Midbrain (tissue), 1 donor: ENCODE measurements at places on chromosomes 12 and 14.

- DNase-seq = no peak
These were observed 349.9 kb upstream of the PDE3A start for GRCh38 chr12:20018406-20018805.

GRCh38 chr12:120102189-120103043, 14.1 kb downstream of the RAB35 start:
- no peak for DNase-seq

- DNase-seq = no peak
These were observed 57.7 kb downstream of the ETNK1 start for GRCh38 chr12:22682663-22683062.

DNA sequence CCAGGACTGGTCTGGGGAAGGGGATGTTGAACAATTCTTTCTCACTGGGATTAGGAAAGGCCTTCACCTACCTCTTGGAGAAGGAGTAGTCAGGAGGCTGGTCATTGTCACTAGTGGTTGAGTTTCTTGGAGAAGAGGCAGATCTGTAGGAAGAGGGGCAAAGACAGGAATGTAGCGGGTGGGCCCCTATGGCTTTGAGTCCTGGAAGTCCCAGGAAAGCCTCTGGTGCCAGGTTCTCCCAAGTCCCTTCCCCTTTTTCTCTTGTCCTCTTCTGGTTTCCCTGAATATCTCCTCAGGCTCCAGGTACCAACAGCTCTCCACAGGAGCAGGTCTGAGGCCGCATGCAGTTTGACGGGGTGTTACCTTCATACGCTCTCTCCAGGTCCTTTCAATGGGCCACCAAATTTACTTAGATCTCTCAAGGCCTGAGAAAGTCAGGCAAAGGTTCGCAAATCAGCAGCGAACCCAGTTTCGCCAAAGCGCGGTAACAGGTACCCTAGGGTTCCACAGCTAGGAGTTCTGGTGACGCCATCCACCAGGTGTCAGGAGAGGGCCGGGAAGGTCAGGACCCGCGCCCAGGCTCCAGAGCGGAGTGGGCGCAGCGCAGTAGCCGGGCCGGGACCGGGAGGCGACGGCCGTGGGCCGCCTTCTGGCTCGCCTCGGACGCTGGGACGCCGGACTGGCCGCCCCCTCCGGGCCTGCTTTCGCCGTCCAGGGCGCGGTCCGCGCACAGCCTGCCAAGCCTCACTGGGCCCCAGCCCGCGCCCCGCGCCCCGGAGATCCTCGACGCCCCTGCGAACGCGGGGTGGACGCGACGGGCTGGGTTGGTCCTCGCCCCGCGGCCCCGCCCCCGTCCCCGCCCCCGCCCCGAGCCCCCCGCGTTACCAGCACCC, 795 bp downstream of the SMAGP start:
- no peak for DNase-seq

DNA sequence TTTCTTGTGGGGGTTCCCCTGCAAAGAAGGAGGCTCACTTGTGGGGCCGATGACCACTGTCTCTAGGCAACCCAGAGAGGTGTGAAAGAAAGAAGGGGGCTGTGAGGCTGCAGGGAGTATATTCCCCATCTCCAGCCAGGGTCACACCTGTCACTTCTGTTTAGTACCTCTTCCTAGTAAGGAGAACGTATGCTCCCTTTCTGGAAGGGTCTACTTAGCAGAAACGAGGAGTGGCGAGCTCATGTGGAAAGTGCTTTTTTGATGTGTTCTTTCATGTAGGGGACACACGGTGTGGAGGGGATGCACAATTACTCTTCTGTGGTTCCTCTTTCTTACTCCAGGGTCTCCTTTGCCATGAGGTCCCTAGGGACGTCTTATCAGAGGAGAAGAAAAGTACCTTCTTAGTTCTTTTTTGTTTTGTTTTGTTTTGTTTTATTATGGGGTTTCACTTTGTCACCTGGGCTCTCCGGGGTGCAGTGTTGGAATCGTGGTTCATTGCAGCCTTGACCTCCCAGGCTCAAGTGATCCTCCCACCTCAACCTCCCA, 58.3 kb downstream of the PRKCH start:
- DNase-seq = no peak

- no peak for DNase-seq
These were observed 42.2 kb upstream of the DBX2 start for GRCh38 chr12:45093051-45093450.

GRCh38 chr12:7637615-7638014, 28.1 kb downstream of the APOBEC1 start:
- DNase-seq = no peak

DNA sequence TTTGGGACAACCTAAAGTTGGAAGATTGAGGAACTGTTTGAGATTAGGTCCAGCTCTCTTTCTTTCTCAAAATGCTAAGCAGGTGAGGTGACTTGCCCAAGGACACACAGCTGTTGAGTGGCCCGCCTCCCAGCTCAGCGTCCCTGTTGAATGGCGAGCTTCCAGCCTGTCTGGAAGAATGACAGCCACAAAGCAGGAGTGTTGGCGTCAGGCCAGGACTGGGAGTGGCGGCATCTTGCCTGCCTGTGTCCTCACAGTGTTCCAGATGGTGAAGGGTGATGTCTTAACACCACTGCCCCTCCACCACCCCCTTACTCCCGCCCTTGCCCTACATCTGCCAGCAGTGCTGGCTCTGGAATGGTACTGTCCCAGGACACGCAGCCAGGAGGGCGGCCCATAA, 4.4 kb upstream of the CEBPE start:
- no peak for DNase-seq

DNA sequence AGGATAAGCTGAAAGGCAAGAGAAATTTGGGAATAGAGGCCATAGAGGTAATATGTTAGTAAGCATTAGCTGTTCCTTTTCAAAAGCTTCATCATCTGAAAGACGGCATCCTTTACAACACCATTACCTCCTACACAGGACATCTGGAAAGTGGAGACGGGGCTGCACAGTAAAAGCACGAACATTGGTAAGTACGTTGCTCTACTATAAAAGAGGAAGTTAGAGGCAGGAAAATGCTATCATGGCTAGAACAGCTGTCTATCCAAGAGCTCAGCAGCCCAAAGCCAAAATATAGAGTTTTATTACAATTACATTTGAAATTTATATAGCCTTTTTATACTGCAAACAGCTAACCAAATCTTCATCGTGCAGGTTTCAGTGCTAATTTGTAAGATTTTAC, 172.3 kb upstream of the GRIP1 start:
- DNase-seq = no peak

DNA sequence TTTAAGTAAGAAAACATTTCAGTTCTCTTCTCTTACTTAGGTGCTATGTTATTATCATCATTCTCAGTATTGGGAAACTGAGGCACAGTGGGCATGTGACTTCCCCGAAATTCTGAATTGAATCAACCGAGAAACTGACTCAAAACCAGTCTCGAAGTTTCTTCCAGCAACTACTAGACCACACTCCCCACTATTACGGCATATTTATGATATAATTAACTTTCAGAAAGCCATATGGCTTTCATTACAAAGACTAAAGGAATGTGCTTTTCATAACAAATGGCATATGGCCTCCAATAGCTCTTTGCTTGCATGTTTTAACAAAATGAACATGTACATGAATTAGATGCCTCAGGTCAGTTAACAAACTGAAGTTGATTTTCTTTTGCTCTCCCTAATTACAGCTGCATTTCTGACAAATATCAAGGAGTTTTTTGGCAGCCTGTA, 182.9 kb upstream of the SLC38A2 start:
- DNase-seq = no peak

DNA sequence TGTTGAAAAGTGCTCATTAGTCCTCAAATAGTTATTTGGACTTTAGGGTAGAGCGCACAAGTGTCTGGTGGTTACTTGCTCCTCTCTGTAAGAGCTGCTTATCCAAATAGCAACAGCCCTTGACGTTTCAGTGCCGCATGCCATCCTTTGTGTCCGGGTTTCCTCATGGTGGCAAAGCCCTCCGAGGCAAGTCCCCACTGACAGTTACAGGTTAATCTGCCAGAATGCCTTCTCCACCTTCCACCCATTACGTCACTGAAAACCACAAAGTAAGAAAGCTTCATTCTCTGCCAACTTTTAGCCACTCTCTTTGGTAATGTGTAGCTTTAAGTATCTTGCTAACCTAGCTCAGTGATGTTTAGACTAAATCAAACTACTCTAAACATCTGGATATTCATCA, 78.6 kb downstream of the POLR3B start:
- DNase-seq = no peak

DNA sequence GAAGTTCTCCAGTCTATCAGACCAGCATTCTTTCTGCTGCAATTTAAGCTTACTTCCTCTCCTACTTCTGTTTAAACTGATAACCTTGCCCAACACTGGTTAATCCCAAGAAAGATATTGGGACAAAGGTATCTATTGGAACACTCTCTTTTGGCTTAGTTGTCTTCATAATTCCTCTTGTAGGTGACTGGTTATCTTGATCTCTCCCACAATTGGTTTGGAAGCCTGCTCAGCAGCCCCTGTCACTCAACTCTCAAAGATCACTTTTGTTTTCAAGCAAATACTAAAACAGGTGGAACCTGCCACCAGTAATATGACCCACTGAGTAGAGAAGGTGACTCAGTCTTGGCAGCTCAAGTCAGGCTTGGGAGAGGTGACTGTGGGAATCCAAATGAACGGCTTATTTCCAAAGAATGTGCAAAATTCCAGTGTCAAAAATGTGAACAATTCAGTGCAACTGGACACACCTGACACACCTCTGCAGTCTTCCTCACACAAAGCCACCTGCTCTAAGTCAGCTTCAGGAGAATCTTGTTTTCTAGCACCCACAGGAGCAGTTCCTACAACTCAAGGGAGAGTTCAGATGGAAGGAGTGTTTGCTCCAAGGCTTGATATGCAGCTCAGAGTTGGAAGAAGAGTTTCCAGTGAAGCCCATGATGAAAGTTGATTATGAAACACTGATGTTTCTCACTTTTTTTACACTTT, 83.2 kb upstream of the SLC38A2 start:
- no peak for DNase-seq

- DNase-seq = no peak
These were observed 523 bp downstream of the GTF2H3 start for GRCh38 chr12:123634142-123634561.

GRCh38 chr12:57613427-57614109, 2.3 kb downstream of the ARHGEF25 start:
- no peak for DNase-seq

DNA sequence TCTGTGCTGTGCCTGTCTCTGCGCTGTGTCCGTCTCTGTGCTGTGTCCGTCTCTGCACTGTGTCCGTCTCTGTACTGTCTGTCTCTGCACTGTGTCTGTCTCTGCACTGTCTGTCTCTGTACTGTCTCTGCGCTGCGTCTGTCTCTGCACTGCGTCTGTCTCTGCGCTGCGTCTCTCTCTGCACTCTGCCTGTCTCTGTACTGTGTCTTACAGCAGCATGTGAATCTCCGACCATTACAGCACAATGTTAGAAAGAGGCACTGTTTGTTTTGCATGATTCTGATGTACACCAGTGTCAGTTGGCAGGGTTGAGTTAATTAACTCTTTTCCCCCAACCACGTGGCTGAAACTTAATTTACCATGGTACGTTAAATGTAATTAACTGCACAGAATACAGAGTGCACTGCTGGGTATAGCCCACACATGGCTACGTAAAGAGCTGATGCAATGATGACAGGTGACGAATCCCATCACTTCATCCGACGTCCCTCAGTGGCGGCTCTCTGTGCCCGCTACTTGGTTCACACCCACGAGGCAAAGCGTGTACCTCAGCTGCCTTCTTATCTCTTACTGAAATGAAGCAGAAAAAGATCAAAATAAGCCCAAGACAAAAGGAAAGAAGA, 127.7 kb upstream of the SFSWAP start:
- no peak for DNase-seq

DNA sequence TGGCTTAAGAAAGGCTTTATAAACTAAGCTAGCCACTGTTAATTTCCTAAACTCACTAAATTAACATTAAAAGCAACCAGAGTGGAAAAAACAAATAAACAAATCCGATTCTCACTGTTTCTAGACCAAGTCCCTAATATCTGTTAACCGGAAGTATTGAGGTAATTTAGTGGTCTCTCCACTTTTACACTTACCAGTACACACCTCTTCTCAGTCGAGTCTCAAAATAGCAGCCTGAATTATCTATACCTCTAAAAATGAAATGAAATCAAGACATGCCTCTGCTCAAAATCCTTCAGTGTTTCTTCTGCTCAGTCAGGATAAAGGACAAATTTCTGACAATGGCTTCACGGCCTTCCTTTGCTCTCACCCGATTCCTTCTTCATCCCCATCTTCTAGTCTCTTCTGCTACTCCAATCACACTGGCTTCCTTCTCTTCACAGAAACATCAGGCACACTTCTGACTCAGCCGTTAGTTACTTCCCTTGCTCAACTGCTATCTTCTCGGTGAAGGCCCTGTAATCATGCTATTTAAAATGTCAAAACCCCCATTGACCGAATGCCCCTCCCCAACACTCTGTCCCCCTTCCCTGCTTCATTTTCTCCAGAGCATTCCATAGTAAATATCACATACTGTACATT, 161.3 kb downstream of the KITLG start:
- DNase-seq = no peak

DNA sequence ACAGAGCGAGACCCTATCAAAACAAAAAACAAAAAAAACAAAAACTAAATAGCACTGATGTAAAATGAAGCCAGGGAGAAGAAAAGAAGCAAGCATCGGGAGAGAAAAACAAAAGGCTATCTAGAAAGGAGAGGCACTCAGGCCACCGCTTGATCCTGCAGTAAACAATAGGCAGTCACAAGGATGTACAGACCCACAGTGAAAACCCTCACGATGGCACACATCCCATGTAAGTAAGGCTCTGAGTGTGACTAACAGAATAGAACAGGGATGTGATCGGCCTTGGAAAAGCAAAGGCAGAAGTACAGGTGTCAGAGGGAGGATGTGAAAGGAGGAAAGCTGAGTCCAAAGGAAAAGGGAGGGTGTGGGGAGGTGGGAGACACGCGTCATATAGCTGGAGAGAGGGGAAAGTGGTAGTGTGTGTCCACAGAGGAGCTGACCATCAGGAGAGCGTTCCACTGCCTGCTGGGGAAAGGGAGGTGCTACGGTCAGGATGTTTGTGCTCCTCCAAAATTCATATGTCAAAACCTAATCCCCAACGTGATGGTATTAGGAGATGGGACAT, 31.5 kb downstream of the CAMKK2 start:
- DNase-seq = no peak

DNA sequence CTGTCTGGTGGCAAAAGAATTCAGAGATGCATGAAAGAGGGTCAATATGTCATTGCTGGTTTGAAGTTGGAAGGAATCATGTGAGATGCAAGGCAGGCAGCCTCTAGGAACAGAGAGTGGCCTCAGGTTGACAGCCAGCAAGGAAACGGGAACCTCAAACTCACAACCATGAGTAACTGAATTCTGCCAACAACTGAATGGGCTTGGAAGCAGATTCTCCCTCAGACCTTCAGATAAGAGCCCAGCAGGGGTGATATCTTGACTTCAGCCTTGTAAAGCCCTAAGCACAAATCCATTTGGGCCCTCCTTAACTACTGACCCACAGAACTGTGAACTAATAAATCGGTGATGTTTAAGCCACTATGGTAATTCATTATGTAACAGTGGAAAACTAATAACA, 35.8 kb downstream of the USP15 start:
- no peak for DNase-seq
